Fibroblast of villous mesenchyme (primary cell): ENCODE measurements at places on chromosomes 1 and 21. TPM values are rescaled to one million over a fixed set of nuclear protein-coding genes. Genes with fewer than 3 reads are reported as not detected.
A peak's percentile ranks its signal among the peaks of the same experiment; 100 is the strongest.

The LCE1C gene
- total RNA-seq, result not detected in 2 replicates

DNA sequence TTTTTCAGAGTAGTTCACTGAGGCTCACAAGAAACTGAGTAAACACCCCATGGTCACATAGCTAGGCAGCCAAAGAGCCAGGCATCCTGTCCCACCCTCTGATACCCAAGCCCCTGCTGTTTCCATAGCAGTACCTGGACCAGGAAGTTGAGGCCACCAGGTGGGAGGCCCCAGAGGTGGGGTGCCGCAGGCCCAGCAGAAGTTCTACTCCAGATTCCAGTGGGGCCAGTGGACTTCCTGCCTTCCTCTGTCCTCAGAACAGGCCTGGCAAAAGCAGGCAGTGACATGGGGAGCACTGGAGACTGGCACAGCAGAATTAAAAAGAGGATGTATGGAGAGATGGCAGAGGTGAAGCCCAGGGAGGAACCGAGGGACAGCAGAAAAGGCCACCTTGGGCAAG is 19.0 kb downstream of the FOXO6 start:
- no peak for DNase-seq

DNA sequence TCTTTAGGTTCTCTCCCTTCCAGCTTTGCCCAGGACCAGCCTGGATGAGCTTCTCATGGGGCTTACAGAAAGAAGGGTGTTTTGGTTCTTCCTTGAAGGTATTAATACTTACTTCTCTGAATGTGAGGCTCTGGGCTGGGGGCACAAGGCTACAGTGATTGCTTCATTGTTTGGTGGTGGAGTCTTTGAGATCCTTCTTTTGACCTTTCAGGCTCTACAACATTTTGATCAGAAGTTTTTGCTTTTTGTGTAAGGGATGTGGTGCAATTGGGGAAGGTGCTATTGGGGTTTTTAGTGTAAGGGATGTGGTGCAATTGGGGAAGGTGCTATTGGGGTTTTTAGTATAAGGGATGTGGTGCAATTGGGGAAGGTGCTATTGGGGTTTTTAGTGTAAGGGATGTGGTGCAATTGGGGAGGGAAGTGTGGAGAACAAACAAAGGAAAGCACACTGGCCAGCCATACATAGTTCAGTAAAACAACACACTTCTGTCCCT is 103.6 kb upstream of the IVNS1ABP start:
- DNase-seq, result no peak

DNA sequence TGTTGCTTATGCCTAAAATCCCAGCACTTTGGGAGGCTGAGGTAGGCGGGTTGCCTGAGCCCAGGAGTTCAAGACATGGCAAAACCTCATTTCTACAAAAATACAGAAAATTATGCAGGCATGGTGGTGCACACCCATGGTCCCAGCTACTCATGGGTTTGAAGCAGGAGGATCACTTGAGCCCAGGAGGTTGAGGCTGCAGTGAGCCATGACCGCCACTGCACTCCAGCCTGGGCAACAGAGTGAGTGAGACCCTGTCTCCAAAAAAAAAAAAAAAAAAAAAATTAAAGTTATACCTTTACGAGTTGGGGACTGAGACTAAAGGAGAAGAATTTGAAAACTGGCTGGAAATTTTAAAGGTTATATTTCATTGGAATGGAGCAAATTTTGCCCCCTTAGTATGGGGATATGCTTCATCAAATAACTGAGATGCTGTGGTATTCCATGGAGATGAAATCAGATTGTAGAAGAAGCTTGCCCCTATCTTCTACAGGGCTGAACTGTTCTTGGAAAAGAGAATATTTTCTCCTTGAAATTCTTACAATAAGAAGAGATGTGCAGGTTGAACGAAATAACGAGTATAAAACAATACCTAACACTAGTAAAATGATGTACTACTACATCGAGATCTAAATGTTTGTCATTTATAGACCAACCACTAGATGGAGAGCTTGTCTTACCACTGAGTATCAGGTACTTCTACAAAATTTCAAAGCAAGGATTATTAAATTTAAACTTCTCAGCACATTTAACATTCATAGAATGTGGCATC is 34.9 kb upstream of the SCYL3 start:
- DNase-seq, result peak; percentile 59

DNA sequence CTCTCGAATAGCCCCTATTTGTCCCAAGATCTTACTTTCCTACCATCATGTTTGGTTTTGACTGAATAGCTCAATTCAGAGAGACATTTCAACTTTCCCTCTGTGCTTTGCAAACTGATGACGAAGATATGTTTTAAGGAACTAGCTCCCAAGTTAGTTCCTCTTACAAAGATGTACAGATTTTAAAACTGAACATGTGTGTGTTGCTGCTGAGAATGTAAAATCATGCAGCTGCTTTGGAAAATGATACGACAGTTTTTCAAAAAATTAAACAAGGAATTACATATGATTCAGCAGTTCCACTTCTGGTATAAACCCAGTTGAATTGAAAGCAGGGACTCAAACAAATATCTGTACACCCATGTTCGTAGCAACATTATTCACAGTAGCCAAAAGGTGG is 33.6 kb downstream of the KIF26B start:
- no peak for DNase-seq

- no peak for DNase-seq
These were observed 231.3 kb downstream of the FMN2 start for GRCh38 chr1:240322943-240323342.

GRCh38 chr21:42114646-42115045 is 43.5 kb downstream of the UMODL1 start:
- DNase-seq, result no peak

DNA sequence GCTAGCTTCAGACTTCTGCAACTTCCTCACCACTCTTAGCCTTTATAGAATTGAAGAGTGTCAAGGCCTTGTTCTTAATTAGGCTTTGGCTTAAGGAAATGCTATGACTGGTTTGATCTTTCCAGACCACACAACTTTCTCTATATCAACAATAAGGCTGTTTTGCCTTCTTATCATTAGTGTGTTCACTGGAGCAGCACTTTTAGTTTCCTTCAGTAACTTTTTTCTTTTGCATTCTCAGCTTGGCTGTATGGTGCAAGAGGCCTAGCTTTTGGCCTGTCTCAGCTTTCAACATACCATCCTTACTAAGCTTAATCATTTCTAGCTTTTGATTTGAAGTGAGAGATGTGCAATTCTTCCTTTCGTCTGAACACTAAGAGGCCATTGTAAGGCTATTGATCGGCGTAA is 8.6 kb downstream of the PRKACB start:
- DNase-seq, result no peak

DNA sequence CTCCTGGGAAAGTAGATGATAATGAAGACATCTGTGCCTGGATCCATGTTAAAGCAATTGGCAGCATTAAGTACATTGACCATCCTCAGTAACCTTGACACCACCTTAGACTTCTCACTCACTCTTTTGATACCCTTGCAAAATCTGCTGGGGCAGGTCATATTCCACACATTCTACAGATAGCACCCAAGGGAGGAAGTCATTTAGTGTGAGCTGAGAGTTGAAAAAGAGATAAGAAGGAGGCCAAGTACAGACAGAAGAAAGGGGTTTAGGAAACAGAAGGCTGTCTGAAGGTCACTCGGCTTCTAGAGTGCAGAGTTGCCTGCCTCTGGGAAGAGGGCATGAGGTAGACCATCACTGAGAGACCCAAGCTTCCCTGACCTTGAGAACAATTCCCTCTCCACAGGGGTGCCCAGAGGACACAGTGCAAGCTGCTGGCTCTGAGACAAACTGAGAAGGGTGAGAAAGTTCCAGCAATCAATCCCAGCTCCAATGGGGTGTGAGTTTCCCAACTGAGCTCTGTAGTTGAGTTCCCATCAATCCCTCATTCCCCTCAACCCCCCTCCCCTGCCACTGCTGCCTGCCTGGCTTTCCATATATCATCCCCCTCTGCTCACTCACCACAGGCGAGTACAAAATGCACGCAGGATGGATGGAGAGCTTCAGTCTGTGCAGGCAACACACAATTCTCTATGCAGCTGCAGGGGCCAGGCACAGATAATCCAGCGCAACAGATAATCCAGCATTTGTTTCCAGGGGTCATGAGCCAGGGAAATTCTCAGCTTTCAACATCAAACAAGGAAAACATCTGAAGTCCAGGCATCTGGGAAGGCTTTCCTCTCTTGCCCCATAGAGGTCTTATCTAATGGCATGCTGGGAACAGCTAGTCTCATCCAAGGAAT is 7.4 kb upstream of the MOB3C start:
- DNase-seq, result peak; percentile 92

GRCh38 chr1:2594001-2594640 is 7.5 kb downstream of the PRXL2B start:
- DNase-seq, result peak; percentile 30

The BACE2 gene
- total RNA-seq, result 3.0 and 7.1 TPM in 2 replicates

DNA sequence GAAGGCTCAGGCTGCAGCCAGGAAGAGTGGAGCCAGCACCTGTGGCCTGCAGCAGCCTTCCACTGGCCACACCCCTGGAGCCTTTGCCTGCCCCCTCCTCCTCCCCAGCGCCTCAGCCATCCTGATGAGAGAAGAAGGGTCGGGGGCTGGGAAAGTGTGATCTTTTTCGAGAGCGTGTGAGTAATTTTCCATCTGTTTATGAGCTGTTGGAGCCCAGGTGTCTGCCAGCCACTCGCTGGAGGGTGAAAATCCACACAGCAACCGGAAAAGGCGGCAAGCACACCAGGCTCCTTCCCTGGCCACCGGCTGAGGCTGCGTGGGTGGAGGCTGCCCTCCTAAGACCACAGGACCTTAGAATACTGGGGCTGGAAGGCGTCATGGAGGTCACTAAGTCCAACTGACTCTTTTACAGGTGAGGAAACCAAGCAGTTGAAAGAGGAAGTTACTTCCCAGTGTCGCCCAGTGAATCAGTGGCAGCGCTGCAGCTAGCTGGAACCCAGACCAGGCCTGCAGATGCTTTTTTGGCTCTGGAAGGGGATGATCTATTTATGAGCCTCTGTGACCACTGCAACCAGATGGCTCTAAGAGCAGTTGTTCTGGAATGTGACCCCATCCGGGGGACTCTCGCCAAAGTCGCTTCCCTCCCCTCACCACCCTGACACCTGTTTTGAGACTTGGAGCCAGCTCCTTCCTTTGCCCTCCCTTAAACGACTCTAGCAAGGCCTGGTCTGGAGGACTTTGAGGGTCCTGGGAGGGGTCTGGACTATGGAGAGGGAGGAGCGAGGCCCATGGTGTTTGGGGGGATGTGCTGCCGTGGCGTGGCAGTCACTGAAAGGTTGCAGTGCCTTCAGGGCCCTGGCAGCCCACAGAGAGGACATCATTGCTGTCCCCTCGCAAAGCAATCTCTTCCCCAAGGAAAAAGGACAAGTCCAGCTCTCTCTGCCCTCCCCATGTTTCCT is 54.5 kb downstream of the LGR6 start:
- DNase-seq, result no peak

DNA sequence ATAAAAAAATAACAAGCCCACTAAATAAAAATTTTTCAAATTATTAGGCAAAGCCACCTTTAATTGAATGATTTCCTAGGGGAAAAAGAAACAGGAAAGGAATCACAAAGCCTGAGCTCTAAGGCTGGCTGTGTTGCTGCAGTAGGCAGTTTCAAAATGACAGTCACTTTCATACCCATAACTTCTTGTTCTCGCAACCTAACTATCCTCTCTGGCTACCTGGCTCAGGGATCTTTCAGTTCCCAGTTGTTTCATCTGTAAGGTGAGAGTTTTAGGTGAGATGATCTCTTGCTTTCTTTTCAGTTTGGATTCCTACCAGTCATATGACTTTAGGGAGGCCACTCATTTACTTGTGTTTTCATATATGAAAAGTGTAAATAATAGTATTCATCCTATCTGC is 226.1 kb downstream of the ASTN1 start:
- no peak for DNase-seq

GRCh38 chr1:76444773-76445172 is 370.2 kb downstream of the ST6GALNAC3 start:
- no peak for DNase-seq

- DNase-seq, result no peak
These were observed 52.2 kb upstream of the ARTN start for GRCh38 chr1:43881415-43881814.

DNA sequence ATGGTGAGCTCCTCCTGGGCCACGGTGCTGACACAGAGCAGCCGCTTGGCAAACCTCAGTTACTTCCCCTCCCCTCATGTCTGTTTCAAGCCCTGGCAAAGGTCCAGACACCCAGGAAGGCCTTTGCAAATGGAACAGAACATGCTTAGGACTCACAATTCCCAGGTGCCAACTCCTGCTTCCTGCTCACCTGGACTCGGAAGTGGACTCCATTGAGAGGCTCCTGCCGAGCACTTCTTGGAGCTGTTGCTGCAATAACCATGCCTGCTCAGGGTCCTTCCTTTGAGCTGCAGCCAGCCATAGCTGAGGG is 10.7 kb downstream of the DCST2 start:
- DNase-seq, result no peak

DNA sequence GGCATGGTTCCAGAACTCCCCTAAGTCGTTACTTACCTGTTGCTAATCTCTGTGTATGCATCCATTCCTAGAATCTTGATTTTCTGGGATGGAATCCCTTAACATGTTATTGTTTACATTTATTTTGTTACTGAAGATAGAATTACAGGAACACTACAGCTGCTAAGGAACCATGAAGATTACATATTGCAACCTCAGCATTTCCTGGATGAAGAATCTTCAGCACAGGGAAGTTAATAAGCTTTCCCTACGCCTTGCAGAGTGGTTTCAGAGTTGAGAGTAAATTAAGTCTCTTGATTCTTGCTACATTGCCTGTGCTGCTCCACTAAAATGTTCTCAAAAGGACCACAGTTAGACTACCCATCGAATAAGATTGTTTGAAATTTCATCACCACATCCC is 31.4 kb upstream of the GBP6 start:
- no peak for DNase-seq

The ZNF683 gene
- not detected in 2 replicates for total RNA-seq

DNA sequence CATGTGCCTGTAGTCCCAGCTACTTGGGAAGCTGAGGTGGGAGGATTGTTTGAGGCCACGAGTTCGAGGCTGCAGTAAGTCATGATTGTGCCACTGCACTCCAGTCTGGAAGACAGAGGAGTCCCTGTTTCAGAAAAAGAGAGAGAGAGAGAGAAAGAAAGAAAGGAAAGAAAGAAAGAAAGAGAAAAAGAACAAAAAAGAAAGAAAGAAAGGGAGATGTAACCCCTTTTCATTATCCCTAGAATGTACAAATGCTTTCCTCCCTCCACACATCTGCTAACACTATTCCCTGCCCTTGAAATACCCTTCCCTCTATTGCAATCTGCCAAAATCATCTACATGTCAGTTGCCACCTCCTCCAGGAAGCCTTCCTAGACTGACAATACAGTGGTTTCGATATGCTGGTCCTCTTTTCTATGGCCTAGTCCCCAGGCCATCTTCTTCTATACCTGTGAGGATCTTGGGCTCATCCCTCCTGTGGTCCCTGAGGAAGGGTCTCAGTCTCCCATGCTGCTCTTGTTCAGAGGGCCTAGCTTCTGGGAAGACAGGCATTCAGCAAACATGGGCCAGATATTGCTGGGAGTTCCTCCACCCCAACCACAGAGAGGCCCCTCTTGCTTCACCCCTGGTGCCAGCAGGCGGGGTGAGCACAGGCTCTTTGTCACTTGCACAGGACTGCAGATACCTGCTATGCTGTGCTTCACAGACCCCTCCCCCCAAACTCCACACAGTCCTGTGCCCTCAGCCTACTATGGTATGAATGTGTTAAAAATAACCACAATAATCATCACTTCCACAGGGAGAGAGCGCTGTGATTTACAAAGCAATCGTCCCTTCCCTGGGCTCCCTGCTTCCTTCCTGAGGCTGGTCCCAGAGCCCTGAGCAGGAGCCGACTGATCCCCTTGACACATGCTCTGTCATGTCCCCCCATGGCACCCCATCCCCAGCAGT is 14.1 kb downstream of the ADGRB2 start:
- no peak for DNase-seq

GRCh38 chr21:45074818-45075595 is 627 bp downstream of the ADARB1 start:
- peak; percentile 43 for DNase-seq

The OR2L8 gene
- not detected in 2 replicates for total RNA-seq
